ENCODE measurements at places on chromosomes 3 and 15.

GRCh38 chr15:90315278-90315982 is 36.7 kb upstream of the ZNF774 start:
- peak; percentile 82 for DNase-seq

GRCh38 chr15:29526802-29527201 is 257.2 kb upstream of the NSMCE3 start:
- DNase-seq = no peak

DNA sequence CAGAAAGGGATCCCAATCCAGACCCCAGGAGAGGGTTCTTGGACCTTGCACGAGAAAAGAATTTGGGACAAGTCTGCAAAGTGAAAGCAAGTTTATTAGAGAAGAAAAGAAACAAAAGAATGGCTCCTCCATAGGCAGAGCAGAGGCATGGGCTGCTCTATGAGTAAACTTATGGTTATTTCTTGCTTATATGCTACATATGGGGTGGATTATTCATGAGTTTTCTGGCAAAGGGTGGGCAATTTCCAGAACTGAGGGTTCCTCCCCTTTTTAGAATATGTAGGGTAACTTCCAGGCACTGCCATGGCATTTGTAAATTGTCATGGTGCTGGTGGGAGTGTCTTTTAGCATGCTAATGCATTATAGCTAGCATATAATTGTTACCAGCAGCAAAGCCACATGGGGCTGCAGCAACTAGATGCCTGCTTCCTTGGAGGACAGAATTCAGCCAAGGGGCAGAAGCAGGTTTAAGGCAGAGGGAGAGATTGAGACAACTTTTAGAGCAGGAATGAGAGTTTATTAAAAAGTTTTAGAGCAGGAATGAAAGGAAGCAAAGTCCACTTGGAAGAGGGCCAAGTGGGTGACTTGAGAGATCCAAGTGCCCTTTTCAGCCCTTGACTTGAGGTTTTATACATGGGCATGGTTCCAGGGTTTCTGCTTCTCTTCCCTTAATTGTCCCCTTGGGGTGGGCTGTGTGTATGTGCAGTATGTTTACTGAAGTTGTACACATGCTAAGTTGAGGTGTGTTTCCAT is 41.3 kb downstream of the METTL6 start:
- no peak for DNase-seq

DNA sequence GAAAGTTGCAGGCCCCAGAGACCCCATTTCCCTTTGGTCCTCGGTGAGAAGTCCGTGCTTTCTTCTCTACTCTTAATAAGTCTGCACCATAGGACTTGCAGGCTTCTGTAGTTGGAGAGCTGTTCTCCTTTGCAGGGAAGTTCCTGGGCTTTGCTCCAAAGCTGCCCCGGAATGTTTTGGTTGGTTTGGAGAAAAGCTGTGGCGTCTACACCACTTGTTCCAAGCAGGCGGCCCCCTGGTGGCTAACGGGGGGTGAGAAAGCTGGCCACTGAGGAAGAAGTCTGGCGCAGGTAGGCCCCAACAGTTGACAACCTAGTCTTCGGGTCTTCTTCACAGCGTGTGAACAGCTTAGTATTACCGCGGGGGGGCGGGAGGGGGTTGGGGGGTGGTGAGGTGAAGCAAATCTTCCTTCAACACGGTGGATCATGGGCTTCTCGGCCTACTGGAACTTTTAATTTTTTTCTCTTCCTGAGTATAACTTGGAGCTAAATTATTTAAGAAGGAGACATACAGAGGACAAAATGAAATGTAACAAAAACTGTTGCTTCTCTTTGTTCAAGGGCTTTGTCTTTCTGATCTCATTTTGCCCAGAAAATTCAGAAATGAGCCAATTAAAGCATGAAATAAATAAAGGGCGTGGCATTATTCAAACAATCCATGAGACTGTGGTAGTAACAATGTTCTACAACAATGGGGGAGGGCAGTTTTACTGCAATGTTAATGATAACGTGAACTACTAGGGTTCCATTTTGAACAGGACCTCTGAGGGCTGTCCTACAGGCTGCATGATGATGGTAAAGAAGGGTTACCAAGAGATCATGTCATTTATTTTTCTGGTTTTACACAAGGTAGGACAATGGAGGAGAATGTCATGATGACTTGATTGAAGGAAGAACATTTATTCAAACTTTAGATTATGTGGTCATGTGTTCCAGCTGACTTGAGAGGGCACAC is 2.2 kb upstream of the THRB start:
- no peak for DNase-seq

Data from mesenteric fat pad (tissue), 1 donor.